ENCODE measurements at places on chromosomes 2 and 18.

DNA sequence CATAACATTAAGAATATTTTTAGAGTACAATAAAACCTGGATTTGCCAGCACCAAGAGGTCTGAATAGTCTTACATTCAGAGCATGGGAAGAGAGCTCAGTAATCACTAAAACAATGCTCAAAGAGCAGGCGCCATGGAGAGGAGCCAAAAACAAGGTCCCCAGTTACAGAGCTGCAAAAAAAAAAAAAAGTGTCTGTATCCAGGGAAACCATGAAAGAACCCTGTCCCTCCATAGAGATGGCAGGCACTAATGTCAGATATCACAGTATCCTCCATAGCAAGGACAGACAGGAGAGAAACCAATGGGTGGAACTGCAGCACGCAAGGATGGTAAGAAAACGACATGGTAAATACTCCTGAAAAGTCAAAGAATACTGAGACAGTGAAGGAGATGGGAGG lies 19.5 kb downstream of the FBXO15 start:
- no peak for DNase-seq

DNA sequence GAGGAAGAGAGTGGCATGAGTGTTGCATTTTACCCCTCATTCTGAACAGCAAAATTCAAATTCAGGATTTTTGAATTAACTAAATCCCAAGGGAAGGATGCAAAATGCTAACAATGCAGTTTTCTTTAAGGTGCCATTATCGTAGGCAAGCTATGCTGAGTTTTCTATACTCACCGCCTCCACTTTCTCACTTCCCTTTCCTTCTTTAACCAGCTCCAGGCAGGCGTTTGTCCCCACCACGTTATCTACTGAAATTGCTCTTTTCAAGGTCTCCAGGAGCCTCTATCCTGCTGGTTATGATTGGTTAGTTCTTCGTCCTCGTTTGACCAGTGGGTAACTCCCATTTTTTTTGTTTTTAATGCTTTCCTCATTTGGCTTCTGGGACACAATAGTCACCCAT lies 1.8 kb upstream of the CPO start:
- no peak for DNase-seq

DNA sequence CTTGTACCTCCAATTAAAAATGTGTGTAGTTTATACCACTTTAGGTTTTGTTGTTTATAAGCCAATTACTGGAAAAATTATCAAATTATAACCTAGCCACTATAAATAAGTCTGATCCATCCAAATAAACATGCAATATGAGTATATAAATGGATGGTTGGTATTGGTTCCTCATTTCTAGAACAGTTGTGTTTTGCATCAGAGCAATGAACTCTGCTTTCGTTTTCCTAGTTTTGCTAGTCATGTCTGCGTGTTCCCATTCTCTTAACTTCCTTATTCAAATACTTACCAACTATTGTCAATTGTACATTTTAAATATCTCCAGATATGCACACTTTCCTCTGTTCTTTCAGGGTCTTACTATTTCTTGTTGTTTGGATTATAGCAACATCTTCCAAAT lies 641.7 kb downstream of the NR4A2 start:
- DNase-seq: no peak

DNA sequence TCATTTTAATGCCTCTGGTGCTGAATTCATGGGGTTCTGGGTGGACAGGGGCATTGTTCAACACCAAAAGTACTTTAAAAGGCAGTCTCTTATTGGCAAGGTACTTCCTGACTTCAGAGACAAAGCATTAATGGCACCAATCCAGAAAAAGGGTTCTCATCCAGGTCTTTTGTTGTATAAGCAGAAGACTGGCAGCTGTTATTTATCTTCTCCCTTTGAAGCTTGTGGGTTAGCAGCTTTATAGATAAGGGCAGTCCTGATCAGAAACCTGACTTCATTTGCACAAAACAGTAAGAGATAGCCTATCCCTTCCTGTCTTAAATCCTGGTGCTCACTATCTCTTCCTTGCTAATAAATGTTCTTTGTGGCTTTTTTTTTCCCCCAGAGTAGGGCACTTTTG lies 68.8 kb downstream of the VPS54 start:
- DNase-seq: no peak

- no peak for DNase-seq
Measured at GRCh38 chr2:164734196-164734595, 107.4 kb downstream of the COBLL1 start.

DNA sequence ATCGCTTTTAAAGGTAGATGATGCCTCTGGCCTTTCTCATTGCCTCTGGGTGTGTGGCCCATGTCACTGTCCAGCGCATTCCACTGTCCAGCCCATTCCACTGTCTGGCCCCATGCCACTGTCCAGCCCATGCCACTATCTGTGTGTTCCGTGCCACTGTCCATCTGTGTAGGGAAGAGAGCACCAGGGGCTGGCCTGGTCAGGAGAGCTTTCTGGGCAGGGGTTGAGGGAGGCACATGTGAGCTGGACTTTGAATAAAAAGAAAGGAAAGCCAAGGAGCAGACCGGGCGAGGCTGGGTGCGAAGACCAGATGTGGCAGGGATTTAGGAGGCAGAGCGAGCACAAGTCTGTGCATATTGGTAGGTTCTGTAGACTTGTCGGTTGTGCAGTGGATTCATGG lies 236.2 kb downstream of the NEDD4L start:
- DNase-seq: no peak

DNA sequence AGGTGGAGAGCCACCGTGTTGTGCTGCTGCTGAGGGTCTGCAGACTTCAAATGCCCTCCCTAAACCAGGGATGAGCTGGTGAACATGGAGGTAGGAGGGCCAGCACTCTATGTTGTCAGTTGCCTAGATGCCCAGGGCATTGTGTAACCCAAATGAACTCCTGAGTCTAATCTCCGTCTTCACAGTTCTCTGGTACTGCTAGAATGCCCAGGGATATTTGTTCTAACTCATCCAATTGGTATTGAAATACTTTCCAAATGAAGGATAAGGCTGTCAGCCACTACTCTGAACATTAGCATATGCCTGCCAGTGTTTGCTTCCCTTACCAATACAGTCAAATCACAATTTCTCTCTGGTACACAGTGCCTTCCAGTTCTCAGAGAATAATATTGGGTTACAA lies 492.6 kb downstream of the SLC4A3 start:
- no peak for DNase-seq

DNA sequence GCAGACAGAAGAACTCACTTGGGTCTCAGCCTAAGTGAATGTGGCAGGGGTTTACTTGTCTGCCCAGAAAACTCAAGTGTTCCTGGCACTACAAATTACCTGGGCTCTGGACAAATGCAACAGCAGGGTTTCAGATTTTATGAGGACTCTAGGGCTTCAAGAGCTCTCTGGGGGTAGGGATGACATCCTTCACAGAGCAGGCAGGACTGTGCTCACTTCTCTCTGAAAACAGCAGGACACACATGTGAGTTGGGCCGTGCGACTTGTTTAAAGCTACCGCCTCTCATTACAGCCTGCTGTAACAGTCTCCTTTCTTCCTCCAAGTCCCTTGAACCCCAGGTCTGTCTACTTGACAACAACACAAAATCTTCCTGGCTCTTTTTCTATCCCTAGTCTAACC lies 212.6 kb downstream of the EN1 start:
- DNase-seq: no peak

Data from hindlimb muscle (tissue), 1 donor.